ENCODE measurements at places on chromosomes 5 and 9.

- DNase-seq = no peak
Measured at GRCh38 chr5:143716881-143717280, 95.1 kb upstream of the HMHB1 start.

DNA sequence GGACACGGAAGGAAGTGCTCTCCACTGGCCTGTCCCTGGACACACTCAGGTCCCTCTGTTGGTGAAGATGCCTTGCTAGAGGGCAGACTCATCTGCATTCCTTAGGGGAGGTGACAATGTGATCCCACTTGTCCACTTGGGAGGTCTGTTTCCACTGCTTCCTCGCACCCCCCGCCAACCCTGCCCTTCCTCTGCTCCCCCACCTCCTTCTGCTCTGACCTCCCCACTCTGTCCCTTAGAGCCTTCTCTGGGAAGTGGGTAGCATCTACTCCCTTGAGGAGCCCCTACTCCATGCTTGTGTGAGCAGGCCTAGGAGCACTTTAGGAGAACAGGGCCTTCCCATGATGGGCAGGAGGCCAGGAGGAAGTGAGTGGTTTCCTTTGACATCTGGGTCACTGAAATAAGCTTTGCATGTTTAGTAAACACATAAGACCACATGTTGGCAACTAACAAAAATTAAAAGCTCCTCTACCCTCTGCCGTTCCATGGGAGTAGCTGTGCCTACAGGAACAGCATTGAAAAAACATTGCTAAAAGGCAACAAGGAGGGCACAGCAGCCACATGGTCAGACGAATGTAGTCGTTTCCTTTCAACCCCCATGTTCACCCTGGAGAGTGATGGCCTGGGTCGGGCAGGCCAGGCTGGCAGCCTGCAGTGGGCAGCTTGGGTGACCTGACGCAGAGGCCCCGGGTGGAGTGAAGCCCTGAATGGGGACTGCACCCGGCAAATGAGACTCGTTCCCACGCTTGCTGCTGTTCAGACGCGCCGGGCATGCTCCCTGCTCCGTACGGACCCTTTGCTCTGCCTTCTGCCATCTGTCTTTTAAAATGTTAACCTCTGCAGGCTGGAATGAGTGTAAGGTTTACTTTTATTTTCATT, 634.0 kb downstream of the IRX1 start:
- no peak for DNase-seq

DNA sequence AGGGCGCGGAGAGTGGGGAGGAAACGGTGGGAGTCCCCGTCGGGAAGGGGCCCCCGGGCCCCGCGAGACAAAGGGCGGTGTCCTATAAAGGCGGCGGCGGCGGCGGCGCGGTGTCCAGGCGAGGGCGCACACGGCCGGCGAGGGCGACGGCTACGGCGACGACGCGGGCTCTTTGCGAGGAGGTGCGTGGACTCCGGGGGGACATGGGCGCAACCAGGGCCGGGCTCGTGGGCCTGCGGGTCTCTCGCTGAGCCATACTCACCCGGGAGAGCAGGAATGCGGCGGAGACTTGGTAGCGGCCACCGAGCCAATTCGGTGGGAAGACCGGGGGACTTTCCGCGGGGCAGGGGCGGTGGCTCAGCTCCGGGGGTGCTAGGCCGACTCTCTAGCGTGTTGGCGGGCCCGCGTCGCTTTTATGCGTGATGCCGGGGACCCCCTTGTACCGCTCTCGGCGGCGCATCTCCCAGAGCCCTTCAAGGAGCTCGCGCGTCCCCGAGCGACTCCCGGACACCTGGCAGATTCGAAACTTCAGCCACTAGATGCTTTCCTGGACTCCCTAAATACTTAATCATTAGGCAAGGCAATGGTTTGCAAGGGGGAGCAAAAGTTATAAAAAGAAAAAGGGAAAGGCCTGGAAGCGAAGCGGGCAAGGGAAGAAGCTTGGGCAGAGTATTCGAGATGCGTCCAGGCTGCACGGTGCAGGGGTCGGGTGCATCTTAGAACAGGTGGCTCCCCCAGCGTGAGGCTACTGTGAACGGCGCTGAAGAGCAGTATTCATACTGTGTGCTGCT, 5.9 kb upstream of the TAL2 start:
- DNase-seq = peak; percentile 65

- DNase-seq = no peak
Measured at GRCh38 chr9:979983-980382, 3.5 kb downstream of the DMRT3 start.

- no peak for DNase-seq
Measured at GRCh38 chr5:149900390-149900789, 44.2 kb downstream of the PDE6A start.

Measured in DMS53 (cell line).